ENCODE measurements at places on chromosomes 3 and 15.

- DNase-seq: no peak
Measured at GRCh38 chr3:17592956-17593355, 149.5 kb downstream of the TBC1D5 start.

- DNase-seq: no peak
Measured at GRCh38 chr15:37967788-37968187, 33.3 kb downstream of the TMCO5A start.

GRCh38 chr3:195246581-195246995 is 24.4 kb downstream of the XXYLT1 start:
- no peak for DNase-seq

DNA sequence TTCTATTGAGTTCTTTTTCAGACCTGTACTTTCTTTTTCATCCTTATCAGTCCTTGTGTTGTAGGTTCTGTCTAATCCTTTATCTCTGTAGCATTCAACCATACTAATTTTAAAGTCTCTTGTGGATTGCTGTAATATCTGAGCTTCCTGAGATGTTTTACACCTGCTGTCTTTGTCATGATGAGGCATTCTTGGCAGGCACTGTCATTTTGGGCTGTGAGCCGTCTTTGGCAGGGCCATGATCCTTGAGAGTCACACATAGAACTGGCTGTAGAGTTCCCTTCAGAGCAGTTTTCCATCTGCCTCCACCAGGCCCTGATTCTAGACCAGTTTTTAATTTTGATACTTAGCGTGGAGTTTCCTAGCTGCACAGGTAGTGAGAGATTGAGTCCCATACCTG is 6.7 kb downstream of the EFCC1 start:
- DNase-seq: no peak

DNA sequence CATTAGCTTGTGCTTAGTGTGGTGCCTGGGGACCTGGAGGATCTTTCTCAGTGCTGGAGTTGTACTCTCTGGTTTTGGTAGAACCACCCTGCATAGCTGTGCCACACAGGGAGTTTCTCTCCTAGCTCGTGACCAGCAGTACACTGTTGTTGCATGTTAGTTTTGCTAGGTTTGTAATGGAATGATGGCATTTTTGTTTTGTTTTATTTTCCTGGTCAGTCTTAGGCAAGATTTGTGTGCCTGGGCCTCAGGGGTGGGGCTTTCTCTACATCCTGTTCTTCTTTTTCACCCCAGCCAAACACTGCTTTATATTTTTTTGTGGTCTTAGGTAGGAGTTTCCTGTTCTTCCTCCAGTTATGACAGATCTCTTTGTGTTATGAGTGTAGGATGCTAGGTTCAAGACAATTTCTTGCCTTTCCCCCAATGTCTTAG is 534.5 kb upstream of the KCNMB2 start:
- DNase-seq: no peak

- no peak for DNase-seq
Measured at GRCh38 chr3:168457954-168458539, 362.3 kb upstream of the GOLIM4 start.

GRCh38 chr15:73941871-73942635 is 15.8 kb downstream of the LOXL1 start:
- no peak for DNase-seq

- no peak for DNase-seq
Measured at GRCh38 chr3:129058441-129059200, 2.0 kb upstream of the GP9 start.

GRCh38 chr15:39434751-39435238 is 146.1 kb upstream of the THBS1 start:
- no peak for DNase-seq

DNA sequence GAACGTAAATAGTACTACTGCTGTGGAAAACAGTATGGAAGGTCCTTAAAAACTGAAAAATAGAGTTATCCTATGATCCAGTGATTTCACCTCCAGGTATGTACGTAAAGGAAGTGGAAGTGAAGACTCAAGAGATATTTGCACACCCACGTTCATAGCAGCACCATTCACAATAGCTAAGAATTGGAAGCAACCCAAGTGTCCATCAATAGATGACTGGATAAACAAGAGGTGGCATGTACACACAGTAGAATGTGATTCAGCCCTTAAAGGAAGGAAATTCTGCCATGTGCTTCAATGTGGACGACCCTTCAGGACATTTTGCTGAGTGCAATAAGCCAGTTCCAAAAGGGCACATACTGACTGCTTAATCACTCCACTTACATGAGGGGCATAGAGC is 188.3 kb downstream of the APBA2 start:
- DNase-seq: no peak

GRCh38 chr3:126540342-126540849 is 16.4 kb downstream of the CHST13 start:
- peak; percentile 97 for DNase-seq

DNA sequence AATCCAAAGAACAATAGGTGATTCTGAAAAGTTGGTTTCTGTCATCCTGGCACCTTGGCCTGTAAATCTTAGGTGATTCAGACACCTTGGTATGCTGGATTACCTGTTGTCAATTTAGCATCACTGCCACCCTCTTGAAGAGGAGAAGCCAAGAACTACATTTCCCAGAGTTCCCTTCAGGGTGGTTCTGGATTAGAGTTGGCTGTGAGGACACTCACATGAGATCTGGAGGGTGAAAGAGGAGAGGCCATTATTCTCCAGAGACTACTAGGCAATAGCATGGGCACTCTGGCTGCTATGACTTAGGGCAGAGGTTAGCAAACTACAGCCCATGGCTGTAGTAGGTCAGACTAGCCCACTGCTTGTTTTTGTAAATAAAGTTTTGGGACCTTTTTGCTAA is 41.7 kb upstream of the CORO2B start:
- DNase-seq: no peak

DNA sequence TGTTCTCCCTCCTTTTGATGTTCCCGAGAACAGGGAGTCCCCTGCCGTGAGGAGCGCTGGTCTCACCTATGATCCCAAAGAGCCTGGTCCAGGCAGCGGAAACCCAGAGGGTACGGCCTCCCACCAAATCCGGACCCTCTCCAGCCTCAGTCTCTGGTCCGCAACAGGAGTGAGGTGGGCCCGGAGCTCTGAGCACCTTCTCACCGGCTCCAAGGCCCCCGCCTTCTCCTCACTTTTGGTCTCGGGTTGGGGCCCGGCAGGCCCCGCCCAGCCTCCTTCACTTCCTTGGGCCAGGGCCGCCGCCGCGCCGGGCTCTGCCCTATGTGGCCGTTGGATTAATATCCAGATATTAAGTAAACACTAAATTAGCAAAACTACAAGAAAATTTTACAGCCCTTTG is 5.7 kb upstream of the SKOR1 start:
- DNase-seq: no peak

- peak; percentile 70 for DNase-seq
Measured at GRCh38 chr3:51718547-51719409, 11.9 kb downstream of the GRM2 start.

DNA sequence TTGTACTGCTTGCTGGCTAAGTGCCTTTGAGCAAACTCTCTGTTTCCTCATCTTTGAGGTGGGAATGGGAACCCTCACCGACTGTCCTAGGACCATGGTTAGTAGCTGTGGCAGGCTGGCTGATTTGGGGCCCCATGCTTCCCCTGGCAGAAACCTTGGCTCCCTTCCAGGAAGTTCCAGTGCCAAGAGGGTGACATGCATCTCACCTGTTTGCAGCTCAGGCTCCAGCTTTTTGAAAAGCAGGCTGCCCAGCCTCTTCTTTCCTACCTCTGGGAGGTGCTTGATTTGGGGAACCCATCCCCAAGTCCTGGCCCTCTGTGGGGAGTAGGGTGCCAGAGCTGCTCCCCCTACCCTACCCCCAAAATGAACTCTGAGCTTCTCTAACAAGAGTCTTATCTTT is 50.8 kb downstream of the RAB11A start:
- DNase-seq: no peak

DNA sequence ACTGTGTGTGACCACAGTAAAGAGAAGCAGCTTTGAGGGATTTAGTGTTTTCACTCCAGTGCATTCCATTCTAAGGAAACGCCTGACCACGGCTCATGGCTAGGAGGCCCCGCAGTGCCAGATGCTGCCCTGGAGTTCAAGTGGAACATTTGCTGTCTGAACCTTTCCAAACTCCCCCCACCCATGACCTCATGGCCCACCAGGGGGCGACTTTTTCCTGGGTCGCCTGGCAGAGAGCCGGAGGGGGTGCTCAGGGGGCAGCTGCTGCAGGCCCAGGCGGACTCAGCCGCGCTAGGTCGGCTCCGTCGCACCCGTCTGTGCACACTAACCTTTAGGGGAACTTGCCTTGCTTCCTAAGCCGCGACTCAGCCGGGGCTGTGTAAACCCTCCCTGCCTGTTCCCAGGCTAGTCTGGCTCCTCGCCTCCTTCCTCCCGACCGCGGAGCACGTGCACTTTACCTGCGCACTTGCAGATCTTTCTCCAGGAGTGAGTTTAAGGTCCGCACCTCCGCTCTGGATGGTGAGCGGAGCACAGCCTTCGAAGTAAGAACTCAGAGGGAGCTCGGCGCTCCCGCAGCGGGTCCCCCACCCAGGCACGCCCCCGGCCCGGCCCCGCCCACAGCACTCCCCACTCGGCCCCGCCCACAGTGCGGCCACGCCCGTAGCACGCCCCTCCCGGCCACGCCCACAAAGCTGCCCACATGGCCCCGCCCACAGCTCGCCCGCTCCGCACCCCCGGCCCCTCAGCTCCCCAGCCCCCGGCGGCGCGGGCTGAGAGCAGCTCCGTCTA is at the start of gene OCA2:
OCA2 (minus strand) TSS at position 550 of the 789 bp plus-strand sequence. CDS start 17,441 bp downstream, outside the sequence.
- no peak for DNase-seq

GRCh38 chr3:130276203-130276803 is 69.2 kb upstream of the COL6A5 start:
- peak; percentile 55 for DNase-seq

GRCh38 chr3:62723166-62723913 is 151.9 kb downstream of the CADPS start:
- no peak for DNase-seq

DNA sequence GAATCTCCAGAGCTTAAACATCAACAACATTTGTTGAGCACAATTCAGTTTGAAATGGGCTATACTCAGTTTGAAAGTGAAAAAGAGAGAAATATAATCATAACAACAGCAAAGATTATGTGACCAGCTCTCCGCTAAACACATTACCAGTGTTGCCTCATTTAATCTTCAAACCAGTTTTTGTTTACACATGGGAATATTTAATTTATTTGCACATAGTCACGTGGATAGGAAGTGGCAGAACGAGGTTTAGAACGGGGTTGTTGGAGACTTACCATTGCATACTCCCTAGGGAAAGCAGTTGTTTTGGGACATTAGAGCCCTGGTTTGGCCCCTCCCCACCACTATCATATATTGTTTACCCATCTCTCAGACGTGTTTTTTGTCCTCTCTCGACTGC is 77.2 kb downstream of the IL1RAP start:
- no peak for DNase-seq

GRCh38 chr15:69223083-69223813 is 62.8 kb downstream of the GLCE start:
- no peak for DNase-seq

Data from HFFc6 (cell line).